ENCODE measurements at places on chromosomes 2 and 18.

- DNase-seq: no peak
Measured at GRCh38 chr2:218694405-218695145, 16.1 kb upstream of the TTLL4 start.

- DNase-seq: no peak
Measured at GRCh38 chr2:95384854-95385569, 17.5 kb upstream of the FAHD2A start.

DNA sequence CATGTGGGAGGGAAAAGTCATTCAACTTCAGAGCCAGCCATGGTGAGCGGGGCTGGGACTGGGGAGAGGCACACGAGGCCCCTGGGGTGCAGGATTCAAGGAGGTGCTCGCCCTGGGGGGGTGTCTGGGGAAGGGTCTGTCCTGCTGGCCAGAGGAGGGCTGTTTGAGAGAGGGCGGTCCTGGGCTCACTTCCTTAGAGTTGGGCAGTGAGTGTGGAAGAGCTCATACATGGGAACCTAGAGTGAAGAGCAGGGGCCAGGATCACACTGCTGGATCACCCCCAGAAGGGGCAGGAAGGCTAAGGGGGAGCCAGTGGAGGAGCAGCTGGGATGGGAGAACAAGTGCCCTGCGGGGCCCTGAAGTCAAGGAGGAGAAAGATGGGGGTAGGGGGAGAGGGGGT is 6.5 kb downstream of the SH3BP4 start:
- no peak for DNase-seq

DNA sequence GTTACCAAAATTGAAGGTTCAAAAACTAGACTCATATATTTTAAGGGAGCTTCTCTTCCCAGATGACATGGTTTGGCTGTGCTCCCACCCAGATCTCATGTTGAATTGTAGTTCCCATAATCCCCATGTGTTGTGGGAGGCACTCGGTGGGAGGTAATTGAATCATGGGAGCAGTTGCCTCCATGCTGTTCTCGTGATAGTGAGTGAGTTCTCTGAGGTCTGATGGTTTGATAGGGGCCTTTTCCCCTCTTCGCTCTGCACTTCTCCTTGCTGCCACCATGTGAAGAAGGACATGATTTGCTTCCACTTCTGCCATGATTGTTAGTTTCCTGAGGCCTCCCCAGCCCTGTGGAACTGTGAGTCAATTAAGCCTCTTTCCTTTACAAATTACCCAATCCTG is 140.1 kb downstream of the MAIP1 start:
- DNase-seq: no peak

GRCh38 chr2:46672752-46673151 is 193.4 kb downstream of the TMEM247 start:
- no peak for DNase-seq

DNA sequence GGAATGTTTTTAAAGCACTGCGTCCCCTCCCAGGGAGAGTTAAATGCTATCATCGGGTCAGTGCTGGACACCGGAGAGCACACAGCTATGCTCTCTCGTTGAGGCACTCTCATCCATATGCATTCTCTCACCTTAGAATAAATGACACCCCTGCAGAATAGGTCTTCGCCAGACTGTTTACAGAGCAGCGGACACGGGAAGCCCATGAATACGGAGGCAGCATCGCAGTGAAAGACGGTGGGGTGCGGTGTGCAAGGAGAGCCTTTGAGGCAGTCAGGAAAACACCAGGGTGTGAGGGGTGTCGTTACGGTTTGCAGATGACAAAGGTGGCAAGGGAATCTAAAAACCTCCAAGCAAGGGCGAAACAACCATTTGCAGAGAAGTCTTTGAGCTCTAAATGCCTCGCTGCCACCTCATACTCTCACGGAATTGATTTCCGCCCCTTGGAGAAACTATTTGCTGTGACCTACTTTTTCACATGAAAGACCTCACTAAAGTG is 169.2 kb upstream of the FHL2 start:
- no peak for DNase-seq

DNA sequence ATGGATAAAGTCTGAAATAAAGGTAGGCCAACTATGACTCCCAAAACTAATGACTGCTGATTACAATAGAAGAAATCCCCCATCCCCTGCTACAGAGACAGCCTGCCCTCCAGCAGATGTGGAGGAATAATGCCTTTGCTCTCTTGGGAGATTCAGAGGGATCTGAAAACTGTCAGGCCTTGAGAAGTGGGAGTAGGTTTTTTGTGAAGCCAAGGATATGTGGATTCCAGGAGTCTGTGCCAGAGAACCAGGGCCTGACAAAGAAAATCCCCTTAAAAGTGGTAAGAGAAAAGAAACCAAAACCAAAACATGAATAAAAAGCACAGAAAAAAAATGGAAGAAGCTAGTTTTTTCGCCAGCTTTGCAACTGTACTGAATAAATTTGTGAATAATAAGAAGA is 397.6 kb downstream of the ZNF521 start:
- DNase-seq: no peak

DNA sequence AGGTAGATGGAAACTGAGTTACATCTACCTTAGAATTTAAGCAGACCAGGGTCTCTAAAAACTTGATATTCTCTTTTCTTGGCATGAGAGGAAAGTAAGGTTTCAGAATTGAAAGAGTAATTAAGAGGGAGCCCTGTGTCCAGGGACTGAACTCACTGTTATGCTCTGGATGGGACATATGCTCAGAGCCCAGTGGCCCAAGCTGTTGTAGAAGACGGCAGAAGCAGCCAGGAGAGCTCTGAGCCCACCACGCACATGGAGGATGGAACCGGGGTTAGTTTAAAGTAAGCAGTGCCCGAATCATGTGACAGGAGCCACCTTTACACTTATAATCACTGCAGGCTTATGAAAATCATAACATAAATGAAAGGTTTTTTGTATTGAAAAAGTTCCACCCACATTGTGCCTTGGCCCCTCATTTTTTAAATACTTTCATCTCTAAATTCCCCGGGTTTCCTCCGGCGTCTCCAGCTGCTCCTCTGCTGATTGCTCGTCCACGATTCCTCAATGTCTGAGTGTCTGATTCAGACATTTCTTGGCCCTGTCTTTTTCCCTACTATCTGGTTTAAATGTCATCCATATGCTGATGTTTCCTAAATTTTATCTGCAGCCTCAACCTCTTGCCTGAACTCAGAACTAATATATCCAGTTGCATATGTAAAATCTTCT is 36.1 kb upstream of the SPTBN1 start:
- no peak for DNase-seq

- no peak for DNase-seq
Measured at GRCh38 chr2:188975497-188976102, 1.4 kb downstream of the COL3A1 start.

DNA sequence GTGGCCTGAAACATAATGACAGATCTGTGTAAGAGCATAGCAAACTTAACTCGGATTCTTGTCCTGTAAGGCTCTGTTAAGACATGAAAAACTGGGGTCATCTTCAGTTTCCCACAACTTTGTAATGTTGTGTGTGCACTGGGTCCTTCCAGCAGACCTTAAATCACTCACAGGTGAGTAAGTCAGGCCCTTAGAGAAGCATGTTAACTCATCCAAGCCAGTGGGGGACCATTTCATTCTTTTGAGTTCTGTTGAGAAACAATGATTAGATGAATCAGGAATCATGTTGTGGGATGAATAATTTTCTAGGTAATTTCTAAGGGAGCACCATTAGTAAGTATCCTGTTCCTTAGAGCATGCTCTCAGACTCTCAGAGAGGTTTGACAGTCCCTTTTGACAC is 167.1 kb downstream of the ESCO1 start:
- no peak for DNase-seq

DNA sequence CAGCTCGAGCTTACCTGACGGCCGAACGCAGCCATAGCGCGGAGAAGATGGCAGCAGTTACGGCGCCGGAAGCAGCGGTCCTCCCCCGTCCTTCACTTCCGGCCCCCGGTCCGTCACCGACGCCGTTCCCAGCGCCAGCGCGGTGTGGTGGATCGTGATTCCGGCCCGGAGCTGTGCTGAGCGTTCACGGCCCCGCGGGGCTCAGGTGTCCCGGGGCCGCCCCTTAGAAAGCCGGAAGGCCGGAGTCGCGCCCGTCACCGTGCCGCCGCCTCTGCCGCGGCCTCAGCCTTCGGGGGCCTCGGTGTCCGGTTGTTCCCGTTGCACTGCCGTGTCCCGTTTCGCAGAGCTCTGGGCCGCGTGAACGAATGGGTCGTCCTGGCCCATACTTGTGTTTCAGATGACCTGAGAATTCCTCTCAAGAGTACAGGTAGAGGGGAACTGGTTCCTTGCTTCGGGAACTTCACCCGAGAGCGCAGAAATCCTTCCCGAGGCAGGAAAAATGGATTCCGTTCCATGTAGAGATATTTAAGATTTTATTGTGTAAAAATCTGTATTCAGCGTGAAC is at the start of gene MTERF4:
MTERF4 (minus strand) TSS at position 49 of the 565 bp plus-strand sequence; CDS start at position 35, 14 bp downstream.
- DNase-seq: peak; percentile 75

DNA sequence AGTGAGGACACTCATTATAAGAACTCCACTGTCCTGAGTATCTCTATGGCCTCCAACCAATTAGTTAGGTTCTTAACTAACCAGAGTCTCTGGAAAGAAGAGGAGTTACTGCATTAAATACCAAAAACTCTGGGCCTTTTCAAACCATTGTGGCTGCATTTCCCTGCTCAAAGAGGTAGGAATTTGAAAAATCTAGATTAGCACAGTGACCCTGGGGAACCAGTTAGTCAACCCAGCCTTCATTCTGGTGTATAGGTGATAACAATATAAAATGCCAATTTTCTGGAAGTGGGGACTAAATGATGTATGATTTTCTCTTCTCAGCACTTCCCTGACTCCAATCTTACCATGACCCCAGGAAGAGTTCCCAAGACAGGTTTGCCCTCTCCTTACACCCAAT is 287.8 kb upstream of the SETBP1 start:
- DNase-seq: no peak

- DNase-seq: no peak
Measured at GRCh38 chr18:64270121-64270520, 121.2 kb upstream of the LINC00305 start.

DNA sequence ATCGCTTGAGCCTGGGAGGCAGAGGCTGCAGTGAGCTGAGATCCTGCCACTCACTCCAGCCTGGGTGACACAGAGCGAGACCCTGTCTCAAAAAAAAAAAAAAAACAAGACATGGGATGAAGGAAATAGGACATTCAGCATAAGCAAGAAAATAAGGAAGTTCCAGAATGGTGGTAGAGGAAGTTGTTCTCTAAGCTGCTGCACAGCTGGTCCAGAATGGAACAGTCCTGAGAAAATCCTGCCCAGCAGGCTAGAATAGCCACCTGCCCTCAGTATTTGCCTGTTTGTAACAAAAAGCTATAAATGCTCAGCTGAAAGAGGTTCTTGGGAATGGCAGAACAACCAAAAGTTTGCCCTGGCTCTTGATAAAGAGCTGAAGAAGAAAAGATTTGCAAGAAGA is 11.1 kb upstream of the MAPRE3 start:
- no peak for DNase-seq

DNA sequence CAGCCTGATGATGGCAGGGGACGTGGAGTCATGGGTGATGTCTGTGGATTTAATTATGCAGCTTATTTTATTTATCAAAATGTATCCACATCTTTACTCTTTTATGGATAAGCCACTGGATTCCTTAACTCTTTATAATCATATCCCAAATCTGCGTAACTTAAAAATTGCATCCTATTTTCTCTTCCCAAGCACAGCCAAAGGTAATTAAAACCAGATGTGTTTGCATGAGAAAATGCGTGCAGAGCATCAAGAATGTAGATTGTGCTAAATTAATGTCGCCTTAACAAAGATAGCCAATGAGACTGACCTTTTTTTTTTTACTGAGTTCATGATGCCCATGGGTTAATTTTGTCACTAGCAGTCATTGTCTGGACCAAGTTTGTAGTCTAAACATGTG is 10.0 kb downstream of the SH3RF3 start:
- peak; percentile 32 for DNase-seq

- DNase-seq: no peak
Measured at GRCh38 chr2:181396256-181397123, 60.7 kb upstream of the ITGA4 start.

DNA sequence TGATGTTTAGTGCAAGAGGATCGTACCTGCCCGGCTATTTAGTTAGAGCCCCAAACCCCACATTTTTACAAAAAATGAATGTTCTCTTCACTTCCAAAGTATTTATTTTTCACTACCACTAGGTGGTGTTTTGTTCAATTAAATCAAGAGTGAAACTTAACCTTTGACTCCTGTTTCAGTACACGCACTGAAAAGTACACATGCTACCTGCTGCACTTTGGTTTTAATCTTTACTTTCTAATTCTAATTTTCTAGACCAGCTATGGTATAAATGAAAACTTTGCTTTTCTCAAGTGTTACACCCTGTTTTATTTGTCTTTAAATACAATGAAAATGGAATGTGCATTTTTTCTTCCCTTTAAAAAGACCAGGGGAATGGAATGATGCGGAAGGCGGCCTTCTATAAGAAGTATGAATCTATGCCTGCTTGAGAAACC is 31.4 kb upstream of the CHN1 start:
- peak; percentile 10 for DNase-seq

DNA sequence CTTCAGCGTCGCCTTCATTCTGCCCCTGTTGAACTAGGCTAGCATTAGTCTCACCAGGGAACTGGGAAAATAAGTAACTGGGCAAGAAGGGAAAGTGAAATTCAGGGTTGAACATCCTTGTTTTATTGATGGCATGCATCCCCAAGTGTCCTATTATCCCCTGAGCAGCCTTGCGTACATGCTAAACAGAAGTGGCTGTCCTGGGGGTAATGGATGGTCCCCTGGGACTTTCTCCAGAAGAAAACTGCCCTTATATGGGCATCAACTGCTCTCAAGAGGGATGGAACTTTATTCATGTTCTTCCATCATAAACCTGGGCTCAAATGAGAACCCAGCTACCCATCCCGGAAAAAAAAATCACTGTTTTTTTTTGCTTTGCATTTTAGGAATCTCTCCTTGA is 11.8 kb upstream of the SMIM21 start:
- DNase-seq: no peak

GRCh38 chr2:145666552-145666951 is 1146.6 kb upstream of the ZEB2 start:
- no peak for DNase-seq

GRCh38 chr2:95060446-95061118 is 35.1 kb downstream of the MAL start:
- DNase-seq: no peak

DNA sequence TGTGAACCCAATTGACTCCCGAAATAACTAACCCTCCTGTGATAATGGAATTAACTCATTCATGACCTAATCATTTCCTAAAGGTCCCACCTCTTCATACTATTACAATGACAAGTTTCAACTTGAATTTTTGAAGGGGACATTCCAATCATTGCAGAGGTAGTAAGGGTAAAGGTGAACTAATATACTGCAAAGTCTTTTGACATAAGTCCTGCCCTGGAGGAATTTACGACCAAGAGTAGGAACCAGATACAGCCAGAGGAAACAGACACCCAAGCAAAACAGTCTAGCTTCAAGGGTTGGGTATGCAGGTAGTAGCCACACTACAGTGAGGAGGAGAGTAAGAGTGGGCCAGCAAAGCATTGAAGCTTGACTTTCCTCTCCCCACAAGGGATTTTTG is 1.2 kb upstream of the SRBD1 start:
- DNase-seq: no peak

- DNase-seq: no peak
Measured at GRCh38 chr2:200235533-200235932, 71.0 kb upstream of the SPATS2L start.

- DNase-seq: peak; percentile 8
Measured at GRCh38 chr18:42426496-42427015, 471.5 kb downstream of the PIK3C3 start.

GRCh38 chr2:144162652-144163051 is 357.3 kb downstream of the ZEB2 start:
- DNase-seq: no peak

Measured in spinal cord (tissue), 10 donors.